ENCODE measurements at places on chromosomes 7 and 10. TPM values are rescaled to one million over a fixed set of nuclear protein-coding genes. Genes with fewer than 3 reads are reported as not detected.

DNA sequence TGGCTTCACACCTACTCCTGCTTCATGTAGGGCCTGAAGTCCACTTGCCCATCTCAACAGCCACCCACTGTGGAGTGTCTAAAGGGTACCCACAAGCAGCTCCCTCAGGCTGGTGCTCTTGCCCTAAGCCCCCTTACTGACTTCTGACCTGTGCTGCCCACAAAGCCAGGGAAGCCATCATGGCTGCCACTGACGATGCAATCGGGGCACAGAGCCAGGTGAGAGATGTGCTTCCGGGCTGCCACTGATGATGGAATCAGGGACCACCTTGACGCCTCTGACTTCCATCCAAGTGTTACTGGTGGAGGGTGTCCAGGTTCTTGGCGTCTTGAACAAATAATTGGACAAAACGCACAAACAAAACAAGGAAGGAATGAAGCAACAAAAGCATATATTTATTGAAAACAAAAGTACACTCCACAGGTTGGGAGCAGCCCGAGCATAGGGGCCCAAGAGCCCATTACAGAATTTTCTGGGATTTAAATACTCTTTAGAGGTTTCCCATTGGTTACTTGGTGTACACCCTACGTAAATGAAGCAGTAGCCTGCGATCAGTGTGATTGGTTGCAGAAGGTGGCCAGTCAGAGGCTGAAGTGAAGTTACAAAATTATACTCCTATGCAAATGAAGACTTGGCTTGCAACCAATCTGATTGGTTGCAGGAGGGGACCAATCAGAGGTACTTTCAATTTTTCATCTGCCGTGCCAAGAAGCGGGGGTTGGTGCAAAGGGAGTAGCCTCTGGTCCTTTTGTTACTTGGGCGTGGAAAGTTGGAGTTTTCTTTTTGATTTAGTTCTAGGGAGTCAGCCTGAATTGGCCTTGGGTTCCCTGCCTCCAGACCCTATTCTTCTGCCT lies 4.5 kb downstream of the CPA2 start:
- no peaks in the 10 kb centered on the region for H3K4me1 ChIP-seq
- H3K27ac ChIP-seq: no peak overlapping the region
- H3K4me3 ChIP-seq: no peak overlapping the region

- no peak overlapping the region for H3K27ac ChIP-seq
- H3K36me3 ChIP-seq: no peaks in the 10 kb centered on the region
- no peaks in the 10 kb centered on the region for H3K27me3 ChIP-seq
- H3K4me3 ChIP-seq: no peak overlapping the region
These were observed 100.2 kb downstream of the KCND2 start for GRCh38 chr7:120373174-120373573.

GRIFIN gene
- not detected for total RNA-seq

GRCh38 chr10:68342909-68343516 lies 10.3 kb upstream of the PBLD start:
- H3K27me3 ChIP-seq: no peaks in the 10 kb centered on the region
- no peak overlapping the region for H3K27ac ChIP-seq
- DNase-seq: no peak
- H3K4me1 ChIP-seq: peaks cover 28% of the 10 kb centered on the region
- H3K36me3 ChIP-seq: peaks cover 56% of the 10 kb centered on the region
- no peak overlapping the region for H3K4me3 ChIP-seq

EBF3 gene
- total RNA-seq: not detected

TMEM60 gene
- total RNA-seq: 13.2 TPM

DNA sequence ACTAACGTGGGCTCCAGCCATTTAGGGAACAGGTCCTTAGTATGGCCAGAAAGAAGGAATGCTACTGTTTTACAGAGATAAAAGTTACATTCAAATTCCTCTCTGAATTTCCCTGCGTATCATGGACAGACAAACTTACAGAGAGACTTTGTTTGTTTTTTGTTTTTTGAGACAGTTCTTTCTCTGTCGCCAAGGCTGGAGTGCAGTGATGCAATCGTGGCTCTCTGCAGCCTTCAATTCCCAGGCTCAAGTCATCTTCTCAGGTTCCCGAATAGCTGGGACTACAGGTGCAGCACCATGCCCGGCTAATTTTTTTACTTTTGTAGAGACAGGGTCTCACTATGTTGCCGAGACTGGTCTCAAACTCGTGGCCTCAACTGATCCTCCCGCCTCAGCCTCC lies 64.5 kb upstream of the MPP7 start:
- no peak for DNase-seq
- peaks cover 34% of the 10 kb centered on the region for H3K4me1 ChIP-seq
- H3K4me3 ChIP-seq: no peak overlapping the region
- H3K27ac ChIP-seq: peak overlapping the region; percentile 85

ACHE gene
- total RNA-seq: not detected

- peaks cover 8% of the 10 kb centered on the region for H3K4me1 ChIP-seq
- H3K27me3 ChIP-seq: no peaks in the 10 kb centered on the region
- no peak overlapping the region for H3K27ac ChIP-seq
- DNase-seq: no peak
These were observed 13.9 kb upstream of the MGAM2 start for GRCh38 chr7:142097571-142097970.

NT5C3A gene
- 81.4 TPM for total RNA-seq

CPEB3 gene
- total RNA-seq: 3.8 TPM

CABCOCO1 gene
- not detected for total RNA-seq

- peak overlapping the region; percentile 28 for H3K4me3 ChIP-seq
- peak overlapping the region; percentile 73 for H3K27ac ChIP-seq
- H3K4me1 ChIP-seq: peaks cover 47% of the 10 kb centered on the region
These were observed 1.6 kb upstream of the RAB19 start for GRCh38 chr7:140402178-140402835.

DNA sequence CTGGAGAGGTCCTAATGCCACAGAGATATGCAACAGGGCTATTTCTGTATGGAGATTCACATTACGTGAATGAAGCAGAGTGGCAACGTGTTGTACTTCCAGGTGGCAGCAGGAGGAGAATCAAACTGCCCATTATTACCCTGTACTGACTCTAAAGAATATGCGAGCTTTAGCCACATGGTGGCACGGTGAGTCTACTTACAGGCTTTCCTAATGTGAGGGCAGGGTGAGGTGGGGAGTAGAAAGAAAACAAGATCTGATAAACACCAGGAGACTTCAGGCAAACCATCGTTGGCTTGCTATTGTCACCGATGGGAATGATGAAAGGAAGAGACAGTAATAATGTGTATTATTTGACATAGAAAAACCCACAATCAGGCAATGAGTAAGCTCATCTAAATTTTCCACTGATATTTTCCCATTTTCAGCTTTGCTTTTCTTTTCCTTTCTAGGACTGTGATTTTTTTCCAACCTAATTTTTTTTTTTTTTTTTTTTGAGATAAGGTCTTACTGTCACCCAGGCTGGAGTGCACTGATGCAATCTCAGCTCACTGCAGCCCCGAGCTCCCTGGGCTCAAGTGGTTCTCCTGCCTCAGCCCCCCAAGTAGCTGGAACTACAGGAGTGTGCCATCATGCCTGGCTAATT lies 164.3 kb downstream of the BTAF1 start:
- no peak overlapping the region for H3K4me3 ChIP-seq
- H3K27ac ChIP-seq: no peak overlapping the region
- H3K4me1 ChIP-seq: peaks cover 16% of the 10 kb centered on the region
- H3K36me3 ChIP-seq: no peaks in the 10 kb centered on the region
- no peaks in the 10 kb centered on the region for H3K27me3 ChIP-seq
- peak; percentile 81 for DNase-seq

DNA sequence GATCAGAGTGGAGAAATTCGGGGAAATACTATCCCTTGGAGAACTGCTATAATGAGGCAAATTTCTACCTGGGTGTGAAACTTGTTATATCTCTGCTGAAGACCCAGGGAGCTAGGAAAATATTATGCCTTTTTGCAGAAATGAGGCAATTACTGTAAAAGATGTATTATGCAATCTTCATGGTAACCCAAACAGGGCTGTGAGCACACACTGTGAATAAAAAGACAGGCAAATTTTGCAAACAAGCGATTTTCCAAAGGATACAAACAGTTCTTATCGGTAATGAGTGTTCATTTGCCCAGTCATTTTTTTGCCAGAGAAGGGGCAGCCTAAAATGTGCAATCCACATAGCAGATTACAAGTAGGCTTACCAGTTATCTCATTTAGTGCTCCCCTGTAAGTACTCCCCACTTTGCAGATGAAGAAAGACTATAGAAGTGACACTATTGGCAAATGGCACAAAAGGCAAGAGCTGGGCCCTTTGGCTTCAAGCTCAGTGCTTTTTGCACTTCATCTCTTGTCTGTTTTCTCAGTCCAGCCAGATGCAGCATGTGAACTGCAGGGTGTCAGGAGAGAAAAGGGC lies 205.8 kb downstream of the HECW1 start:
- H3K36me3 ChIP-seq: no peaks in the 10 kb centered on the region
- no peak overlapping the region for H3K4me3 ChIP-seq
- H3K4me1 ChIP-seq: peaks cover 16% of the 10 kb centered on the region

EPHB6 gene
- total RNA-seq: 7.5 TPM

IGF2BP3 gene
- 0.84 TPM for total RNA-seq

GRCh38 chr7:133339772-133340171 lies 86.9 kb downstream of the EXOC4 start:
- no peaks in the 10 kb centered on the region for H3K27me3 ChIP-seq
- no peak overlapping the region for H3K27ac ChIP-seq
- H3K36me3 ChIP-seq: peaks cover 57% of the 10 kb centered on the region
- H3K4me1 ChIP-seq: no peaks in the 10 kb centered on the region
- DNase-seq: no peak
- no peak overlapping the region for H3K4me3 ChIP-seq

DNA sequence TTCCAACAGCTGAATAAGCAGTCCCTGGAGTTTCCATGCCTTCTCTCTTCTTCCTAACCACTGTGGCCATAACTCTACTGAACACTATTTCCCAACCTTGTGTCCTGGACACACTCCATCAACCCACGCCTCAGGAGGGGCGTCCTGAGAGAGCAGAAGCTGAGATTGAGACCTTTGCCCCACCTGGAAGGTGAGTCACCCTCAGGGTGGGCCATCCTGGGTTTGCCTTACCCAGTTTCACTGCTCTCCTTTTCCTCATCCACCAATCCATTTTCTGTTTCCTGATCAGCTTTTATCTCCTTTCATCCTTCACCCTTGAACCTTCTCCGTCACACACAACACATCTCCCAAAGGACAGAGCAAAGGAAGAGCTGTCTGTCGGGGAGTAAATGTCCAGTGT lies 91.4 kb downstream of the TMEM130 start:
- DNase-seq: no peak
- no peak overlapping the region for H3K27ac ChIP-seq
- H3K36me3 ChIP-seq: no peaks in the 10 kb centered on the region
- H3K4me3 ChIP-seq: no peak overlapping the region
- no peaks in the 10 kb centered on the region for H3K27me3 ChIP-seq
- no peaks in the 10 kb centered on the region for H3K4me1 ChIP-seq

- H3K27me3 ChIP-seq: peaks cover 39% of the 10 kb centered on the region
- peaks cover 5% of the 10 kb centered on the region for H3K4me1 ChIP-seq
- peak within 1 kb of the TSS; percentile 16 for H3K4me3 ChIP-seq
These were observed at the start of gene GNAI1 for GRCh38 chr7:80134536-80135308. GNAI1 (plus strand) TSS chr7:80134831; CDS start chr7:80135161, 330 bp downstream.

GRCh38 chr10:85921789-85922188 lies 444.8 kb downstream of the GRID1 start:
- no peak overlapping the region for H3K27ac ChIP-seq
- no peaks in the 10 kb centered on the region for H3K4me1 ChIP-seq
- H3K36me3 ChIP-seq: no peaks in the 10 kb centered on the region
- no peaks in the 10 kb centered on the region for H3K27me3 ChIP-seq
- H3K4me3 ChIP-seq: no peak overlapping the region

GRCh38 chr10:50522908-50523307 lies 100.8 kb downstream of the SGMS1 start:
- DNase-seq: no peak
- H3K4me3 ChIP-seq: no peak overlapping the region

GRCh38 chr10:102629661-102630614 lies 14.3 kb upstream of the TRIM8 start:
- H3K36me3 ChIP-seq: no peaks in the 10 kb centered on the region
- peaks cover 43% of the 10 kb centered on the region for H3K4me1 ChIP-seq
- no peak for DNase-seq
- no peaks in the 10 kb centered on the region for H3K27me3 ChIP-seq
- H3K4me3 ChIP-seq: no peak overlapping the region
- H3K27ac ChIP-seq: peak overlapping the region; percentile 11

GSTO2 gene
- total RNA-seq: 0.96 TPM

DNA sequence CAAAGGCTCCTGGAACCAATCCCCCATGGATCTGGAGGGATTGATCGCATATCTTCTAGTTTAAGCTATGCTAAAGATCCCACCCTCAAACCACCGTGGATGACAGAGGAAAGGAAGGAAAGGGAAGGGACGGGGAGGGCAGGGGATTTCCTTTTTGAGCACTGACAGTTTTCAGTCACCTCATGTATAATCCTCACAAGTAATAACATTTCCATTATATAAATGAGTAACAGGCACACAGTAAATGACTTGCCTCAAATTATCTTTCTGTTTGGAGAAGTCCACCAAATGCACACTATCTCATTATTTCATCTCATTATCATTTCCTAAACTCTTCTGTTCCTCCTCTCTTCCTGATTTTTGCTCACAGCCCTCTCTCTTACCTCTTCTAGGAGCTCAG lies 127.1 kb upstream of the AOAH start:
- peaks cover 69% of the 10 kb centered on the region for H3K36me3 ChIP-seq
- DNase-seq: no peak
- H3K27ac ChIP-seq: no peak overlapping the region
- H3K27me3 ChIP-seq: no peaks in the 10 kb centered on the region

DNA sequence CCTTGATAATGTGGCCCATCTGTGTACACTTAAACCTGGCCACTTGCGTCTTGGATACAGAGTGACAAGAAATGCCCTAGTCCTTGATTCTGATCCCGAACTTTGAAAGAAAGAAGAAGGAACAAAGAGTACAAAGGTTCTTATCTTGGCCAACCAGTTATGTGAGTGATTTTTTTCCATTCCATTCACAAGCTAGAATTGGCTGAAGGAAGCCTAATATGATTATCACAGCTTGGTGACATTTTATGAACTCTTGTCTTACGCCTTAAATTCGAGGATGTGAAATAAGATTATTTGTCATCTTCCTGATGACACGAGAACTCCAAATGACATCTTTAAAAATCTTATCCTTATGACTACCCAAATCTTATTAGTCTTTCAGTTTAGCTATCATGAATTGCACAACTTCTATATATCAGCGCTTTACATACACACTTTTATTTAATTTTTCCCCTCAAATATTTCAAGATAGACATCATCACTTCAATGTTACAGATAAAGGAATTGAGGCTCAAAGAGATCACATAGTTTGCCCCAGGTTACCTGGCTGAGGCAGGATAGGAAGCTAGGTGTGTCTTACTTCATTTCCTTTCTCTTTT lies 13.0 kb upstream of the SP4 start:
- H3K27ac ChIP-seq: no peak overlapping the region
- H3K4me3 ChIP-seq: no peak overlapping the region
- peaks cover 28% of the 10 kb centered on the region for H3K36me3 ChIP-seq
- H3K4me1 ChIP-seq: peaks cover 24% of the 10 kb centered on the region
- no peaks in the 10 kb centered on the region for H3K27me3 ChIP-seq

GPER1 gene
- total RNA-seq: not detected

DNA sequence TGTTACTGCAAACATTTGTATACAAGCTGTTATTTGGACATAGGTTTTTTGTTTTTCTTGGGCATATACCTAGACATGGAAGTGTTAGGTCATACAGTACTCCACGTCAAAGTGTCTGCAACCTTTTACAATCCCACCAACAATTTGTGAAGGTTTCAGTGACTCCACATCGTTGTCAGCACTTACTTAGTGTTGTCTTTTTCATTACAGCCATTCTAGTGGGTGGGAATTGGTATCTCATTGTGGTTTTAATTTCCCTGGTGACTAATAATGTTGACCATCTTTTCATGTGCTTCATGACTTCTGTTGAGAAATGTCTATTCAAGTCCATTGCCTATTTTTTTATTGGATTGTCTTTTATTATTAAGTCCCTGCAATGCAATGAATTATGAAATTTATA lies 95.0 kb downstream of the UBE3C start:
- peaks cover 37% of the 10 kb centered on the region for H3K36me3 ChIP-seq
- no peak overlapping the region for H3K27ac ChIP-seq
- H3K4me1 ChIP-seq: peaks cover 17% of the 10 kb centered on the region
- no peaks in the 10 kb centered on the region for H3K27me3 ChIP-seq
- DNase-seq: no peak
